Stimulated activated CD8-positive, alpha-beta memory T cell treated with anti-CD3 and anti-CD28 coated beads, Interleukin-15, amount 100 ng/mL, for 1 hour (primary cell): ENCODE measurements at places on chromosomes 5 and 9.

- DNase-seq = no peak
Observed at GRCh38 chr5:73286896-73287295, 113.9 kb downstream of the TMEM174 start.

DNA sequence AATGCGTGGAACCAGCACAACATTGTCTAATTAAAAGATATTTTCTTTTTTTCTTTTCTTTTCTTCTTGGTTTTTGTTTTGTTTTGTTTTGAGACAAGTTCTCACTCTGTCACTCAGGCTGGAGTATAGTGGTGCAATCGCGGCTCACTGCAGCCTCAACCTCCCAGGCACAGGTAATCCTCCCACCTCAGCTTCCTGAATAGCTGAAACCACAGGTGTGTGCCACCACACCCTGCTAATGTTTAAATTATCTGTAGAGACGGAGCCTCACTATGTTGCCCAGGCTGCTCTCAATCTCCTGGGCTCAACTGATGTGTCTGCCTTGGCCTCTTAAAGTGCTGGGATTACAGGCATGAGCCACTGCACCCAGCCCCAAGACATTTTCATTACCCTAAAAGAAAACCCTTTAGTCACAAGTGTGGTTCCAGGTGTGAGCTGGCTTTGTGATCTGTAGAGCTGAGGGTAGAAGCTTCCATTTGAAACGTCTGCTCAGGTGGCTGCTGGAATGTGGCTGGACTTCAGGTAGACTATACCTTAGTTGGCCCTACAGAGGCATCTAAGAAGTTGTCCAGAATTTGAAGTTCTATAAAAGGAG is 19.1 kb upstream of the NEK6 start:
- no peak for DNase-seq

DNA sequence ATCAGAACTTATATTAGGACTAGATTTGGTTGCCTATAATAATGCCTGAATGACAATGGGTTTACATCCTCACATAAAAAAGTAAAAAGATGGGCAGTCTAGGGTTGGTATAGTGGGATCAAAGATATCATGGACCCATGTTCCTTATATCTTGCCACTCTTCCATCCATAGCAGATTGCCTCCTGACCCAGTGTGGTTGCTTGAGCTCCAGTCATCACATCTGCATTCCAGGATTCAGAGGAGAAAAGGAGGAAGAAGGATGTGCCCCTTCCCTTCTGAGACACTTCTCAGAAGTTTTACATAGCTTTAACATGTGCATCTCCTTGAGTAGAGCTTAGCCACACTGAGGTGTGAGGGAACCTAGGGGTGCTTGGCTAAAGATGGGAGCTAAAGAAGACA is 22.9 kb downstream of the RALGPS1 start:
- DNase-seq = no peak

- no peak for DNase-seq
Observed at GRCh38 chr5:34667705-34668104, 11.6 kb downstream of the RAI14 start.
